ENCODE measurements at places on chromosomes 3 and 15.

DNA sequence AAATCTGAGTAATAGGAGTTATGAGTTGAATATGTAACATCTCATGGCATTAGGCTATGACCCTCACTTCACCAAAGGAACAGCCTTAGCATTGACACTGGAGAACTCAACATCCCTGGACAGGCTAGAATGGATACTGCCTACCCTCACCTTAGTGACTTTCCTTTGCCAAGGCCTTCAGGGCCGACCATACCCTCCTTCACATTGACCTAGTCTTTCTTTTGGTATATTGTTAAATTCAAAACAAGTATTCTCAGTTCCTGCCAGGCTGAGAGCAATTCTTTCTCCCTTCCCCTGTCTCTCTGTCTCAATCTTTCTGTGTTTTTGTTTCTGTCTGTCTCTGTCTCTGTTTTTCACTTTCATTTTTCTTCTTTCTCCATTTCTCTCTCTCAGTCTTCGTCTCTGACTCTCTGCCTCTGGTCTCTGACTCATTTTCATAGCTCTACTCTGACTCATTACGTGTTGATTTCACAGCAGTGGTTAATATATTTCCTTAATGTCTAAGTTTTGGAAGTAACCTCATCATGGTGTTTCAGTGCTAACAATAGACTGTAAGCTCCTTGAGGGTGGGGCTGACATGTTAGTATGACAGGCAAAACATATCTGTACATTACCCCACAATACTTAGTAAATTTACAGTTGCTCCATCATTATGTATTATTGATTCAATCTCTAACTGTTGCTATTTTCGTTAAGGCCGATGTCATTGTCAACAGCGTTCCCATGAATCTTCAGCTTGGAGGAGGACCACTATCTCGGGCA is 32.5 kb downstream of the PARP15 start:
- peak; percentile 78 for DNase-seq

DNA sequence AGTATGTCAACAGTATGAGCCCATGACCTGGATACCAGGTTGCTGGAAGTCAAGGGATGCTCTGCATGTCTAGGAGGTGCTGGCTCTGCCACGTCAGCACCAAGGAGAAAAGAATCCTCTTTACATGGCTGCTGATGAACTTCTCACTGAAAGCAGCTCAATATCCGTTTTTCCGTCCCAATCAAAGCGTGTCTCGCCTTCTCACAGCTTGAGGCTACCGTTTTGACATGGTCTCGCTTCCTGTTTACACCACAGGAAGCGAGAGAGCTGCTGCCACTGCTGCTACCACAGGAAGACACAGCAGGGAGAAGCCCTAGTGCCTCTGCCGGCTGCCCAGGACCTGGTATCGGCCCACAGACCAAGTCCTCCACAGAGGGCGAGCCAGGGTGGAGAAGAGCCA is 27.3 kb downstream of the STARD5 start:
- DNase-seq, result no peak

DNA sequence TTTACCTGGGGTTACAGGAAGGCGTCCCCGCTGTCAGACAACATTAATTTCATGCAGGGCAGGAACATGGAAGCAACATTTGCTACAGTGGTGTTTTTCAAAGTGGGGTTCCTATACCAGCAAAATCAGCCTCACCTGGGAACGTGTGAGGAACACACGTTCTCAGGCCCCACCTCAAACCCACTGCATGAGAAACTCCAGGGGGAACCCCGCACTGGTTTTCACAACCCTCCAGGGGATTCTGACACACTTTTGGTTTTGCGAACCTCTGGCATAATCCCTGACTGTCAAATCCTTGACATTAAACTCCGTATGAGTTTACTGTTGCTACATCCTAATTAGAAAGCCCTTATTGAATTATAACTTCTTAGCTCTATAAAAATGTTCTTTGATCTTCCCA is 127.7 kb downstream of the LRRK1 start:
- no peak for DNase-seq

DNA sequence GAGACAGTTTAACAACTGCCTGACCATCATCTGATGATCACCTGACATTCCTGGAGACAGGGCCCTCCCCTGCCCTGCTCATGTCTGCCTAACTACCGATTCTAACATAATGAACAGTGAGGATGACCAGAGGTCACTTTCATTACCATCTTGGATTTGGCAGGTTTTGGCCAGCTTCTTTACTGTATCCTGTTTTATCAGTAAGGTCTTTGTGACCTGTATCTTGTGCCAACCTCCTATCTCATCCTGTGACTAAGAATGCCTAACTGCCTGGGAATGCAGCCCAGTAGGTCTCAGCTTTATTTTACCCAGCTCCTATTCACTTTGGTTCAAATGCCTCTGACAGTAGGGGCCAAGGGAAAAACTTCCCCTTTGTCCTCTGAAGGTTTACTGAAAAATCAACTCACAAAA is 40.2 kb downstream of the METTL6 start:
- peak; percentile 11 for DNase-seq

DNA sequence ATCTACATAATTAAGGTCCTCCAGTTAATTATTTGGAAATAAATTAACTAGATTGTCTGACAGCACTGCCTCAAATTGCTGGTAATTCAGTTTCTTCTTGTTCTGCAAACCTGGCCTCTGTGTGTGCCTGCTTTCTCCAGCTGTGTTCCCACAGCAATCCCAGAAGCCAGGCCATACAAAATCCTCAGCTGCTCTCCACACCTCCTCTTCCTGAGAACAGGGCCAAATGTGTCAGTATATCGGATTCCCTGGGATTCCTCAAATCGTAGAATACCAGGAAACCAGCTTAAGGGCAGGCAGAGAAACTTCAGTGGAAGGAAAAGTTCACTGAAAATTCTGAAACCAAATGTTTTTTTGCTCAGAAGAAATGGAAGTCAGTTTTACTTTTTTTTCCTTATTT is 261.4 kb downstream of the ZMAT3 start:
- no peak for DNase-seq

- no peak for DNase-seq
Measured at GRCh38 chr3:87615506-87615905, 339.1 kb upstream of the POU1F1 start.

GRCh38 chr3:182420741-182421140 is 372.6 kb upstream of the ATP11B start:
- no peak for DNase-seq

GRCh38 chr3:157248590-157249422 is 88.9 kb upstream of the CCNL1 start:
- DNase-seq, result peak; percentile 75

- no peak for DNase-seq
Measured at GRCh38 chr3:109387201-109387600, 49.9 kb upstream of the DPPA4 start.

DNA sequence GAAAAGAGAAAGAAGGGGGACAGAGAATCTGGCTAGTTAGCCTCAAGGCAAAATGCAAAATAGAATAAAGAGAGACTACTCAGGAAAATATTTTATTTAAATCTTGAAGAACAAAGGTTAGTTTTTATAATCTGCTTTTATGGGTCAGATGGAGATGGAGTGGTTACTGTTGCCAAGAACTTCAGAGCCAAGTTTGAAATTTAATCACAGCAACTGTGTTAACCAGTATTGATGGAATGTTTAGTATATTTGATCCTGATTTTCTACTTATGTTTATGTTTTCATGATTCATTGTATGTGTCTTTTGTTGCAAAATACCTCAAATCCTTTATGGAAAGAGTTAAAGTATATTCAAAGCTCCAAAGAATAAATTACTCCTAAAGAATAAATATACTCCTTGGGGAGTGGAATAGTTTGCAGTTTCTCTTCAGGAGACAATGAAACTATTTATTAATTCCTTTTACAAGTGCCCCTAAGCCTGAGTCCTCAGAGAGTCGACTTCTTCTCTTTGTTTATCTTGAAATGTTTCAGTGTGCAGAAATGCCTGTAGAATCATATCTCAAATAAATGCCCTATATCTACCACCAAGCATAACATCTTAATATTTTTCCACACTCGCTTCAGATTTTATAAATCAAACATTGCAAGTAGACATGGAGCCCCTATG is 60.9 kb upstream of the THSD4 start:
- DNase-seq, result no peak

GRCh38 chr3:23068016-23068728 is 135.0 kb upstream of the UBE2E2 start:
- no peak for DNase-seq

DNA sequence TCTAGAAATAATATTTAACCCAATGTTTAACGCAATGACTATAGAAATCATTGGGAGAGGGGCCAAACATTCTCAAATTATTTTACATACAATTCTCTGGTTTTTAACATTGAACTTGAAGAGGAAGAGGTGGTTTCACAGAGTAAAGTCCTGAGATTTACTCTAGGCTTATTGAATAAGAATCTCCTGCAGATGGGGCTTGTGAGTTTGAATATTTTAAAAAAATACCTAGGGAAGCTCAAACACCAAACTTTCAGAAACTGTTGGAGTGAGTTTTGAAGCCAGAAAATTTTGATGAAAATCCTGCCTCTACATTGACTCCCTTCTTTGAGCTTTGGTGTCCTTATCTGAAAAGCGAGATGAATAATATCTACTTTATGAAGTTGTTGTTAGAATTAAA is 906.6 kb downstream of the TUSC7 start:
- DNase-seq, result peak; percentile 6

- DNase-seq, result no peak
Measured at GRCh38 chr15:90351479-90352106, 491 bp upstream of the ZNF774 start.

GRCh38 chr3:102353805-102354204 is 81.0 kb upstream of the ZPLD1 start:
- no peak for DNase-seq

- no peak for DNase-seq
Measured at GRCh38 chr3:37920156-37920699, 58.5 kb downstream of the CTDSPL start.

GRCh38 chr3:53238051-53238850 is 17.6 kb downstream of the TKT start:
- DNase-seq, result peak; percentile 93

DNA sequence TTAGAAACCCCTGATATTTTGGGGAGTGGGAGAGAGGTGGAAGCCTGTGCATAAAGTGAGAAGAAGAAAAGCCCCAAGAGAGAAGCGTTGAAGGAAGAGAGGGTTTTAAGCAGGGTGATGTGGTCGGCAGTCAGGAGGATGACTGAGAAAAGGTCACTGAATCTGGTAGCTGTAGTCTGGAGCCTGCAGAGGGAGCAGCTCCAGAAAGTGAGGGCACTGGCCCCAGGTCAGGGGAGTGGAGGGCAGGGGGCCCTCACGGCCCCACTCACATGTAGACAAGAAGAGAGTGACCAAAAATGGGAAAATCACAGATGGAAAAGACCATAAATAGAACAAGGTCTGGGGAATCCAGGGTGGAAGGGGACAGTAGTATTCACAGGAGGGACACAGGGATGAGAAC is 105.5 kb downstream of the RYK start:
- DNase-seq, result no peak

- no peak for DNase-seq
Measured at GRCh38 chr15:35630985-35631384, 85.0 kb upstream of the DPH6 start.

GRCh38 chr15:100298257-100298656 is 43.5 kb downstream of the ADAMTS17 start:
- no peak for DNase-seq

DNA sequence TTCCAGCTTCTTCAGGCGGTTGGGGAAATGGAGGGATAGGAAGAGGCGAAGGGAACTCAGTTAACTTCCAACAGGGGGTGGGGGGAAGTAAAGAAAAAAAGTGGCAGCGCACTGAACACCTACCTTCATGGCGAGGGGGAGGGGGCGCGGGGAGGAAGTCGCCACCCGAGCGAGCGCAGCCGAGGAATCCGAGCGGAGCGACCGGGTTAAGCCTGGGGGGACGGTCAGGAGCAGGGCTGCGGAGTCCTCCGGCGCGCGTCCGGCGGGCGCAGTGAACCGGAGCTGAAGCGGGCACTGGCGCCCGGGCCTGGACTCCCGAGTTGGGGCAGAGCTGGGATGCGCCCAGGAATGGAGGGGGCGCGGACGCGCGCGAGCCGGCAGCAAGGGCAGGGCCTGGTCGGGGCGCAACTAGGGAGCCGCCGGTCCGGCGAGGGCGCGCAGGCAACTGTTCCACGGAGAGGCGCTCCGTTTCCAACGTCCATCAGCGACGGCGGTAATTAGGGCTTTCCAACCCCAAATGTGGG is at the start of gene WNT5A:
Gene WNT5A (minus strand): TSS at position 450 of the 524 bp plus-strand sequence. CDS start 321 bp downstream, at position 129.
- DNase-seq, result peak; percentile 62

DNA sequence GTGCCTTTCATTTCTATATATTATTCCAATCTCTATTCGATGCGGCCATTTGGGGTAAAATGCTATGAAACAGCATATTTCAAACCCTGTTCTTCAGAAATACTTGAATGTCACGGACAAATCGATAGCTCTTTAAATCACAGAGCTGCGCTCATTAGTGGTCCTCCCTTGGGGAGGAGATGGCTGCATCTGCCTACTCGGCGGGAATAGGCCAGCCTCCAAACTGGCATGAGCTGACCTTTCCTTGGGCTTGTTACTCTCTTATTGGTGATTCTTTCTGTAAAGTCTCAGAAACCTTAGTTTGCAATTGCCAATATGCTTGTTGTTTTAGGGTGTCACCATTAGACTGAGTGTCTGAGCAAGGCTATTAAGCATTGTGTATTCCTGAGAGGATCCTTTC is 120.9 kb downstream of the BDH1 start:
- no peak for DNase-seq

- DNase-seq, result peak; percentile 86
Measured at GRCh38 chr3:46908294-46908985, 30.9 kb downstream of the PTH1R start.

- no peak for DNase-seq
Measured at GRCh38 chr15:45611305-45611704, 23.5 kb upstream of the SQOR start.

- peak; percentile 8 for DNase-seq
Measured at GRCh38 chr3:144189044-144189443, 217.4 kb downstream of the DIPK2A start.

- no peak for DNase-seq
Measured at GRCh38 chr3:117842086-117842485, 1132.5 kb downstream of the TUSC7 start.

DNA sequence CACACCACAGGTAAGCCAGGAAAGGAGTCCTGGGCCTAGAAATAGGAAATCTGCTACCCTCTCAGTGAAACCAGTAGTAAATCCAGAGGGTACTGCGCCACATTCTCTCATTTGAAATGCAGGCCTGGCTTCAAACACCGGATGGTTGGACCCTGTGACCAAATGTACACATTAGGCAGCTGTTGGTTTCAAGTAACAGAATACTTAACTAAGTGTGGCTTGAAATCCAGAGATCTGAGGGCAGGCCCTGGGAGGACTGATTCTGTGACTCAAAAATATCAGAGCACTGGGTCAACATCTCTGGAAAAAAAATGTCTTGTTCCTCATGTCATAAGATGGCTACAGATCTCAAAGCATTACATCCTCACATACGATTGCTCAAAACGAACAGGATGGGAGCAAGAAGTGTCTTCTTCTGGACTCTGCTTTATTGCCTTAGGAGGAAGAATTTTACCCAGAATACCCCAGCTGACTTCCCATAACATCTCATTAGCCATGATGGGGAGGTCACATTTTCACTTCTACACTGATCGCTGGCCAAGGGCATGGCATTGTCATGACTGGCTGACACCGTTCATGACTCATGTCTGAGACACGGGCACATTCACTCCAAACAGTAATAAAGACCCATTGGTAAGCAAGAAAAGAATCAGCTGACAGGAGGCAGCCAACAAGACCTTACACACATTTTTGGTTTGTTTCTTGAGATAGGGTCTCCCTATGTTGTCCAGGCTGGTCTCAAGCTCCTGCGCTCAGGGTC is 166.0 kb downstream of the ARRDC4 start:
- peak; percentile 48 for DNase-seq

GRCh38 chr3:168091941-168092340 is 3.8 kb downstream of the GOLIM4 start:
- no peak for DNase-seq

GRCh38 chr15:70160803-70161565 is 63.3 kb upstream of the TLE3 start:
- DNase-seq, result no peak

Measured in AG10803 (cell line).